ENCODE measurements at places on chromosomes 7 and 10.

- no peak for DNase-seq
Measured at GRCh38 chr7:117401293-117402002, 25.8 kb downstream of the ASZ1 start.

DNA sequence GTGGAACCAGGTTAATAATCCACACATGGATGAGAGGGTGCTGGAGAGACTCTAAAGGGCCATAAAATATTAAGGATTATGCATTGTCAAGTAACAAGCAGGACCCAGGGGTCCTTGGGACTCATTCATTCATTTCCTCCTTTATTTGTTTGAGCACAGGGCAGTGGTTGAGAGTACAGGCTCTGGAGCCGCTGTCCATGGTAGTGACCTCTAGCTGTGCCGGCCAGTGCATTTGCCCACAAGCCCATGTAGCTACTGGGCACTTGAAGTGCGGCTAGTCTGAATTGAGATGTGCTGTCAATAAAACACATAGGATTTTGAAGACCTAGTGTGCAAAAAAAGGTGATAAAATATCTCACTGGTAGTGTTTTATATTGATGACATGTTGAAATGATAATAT, 137.6 kb downstream of the C10orf105 start:
- no peak for DNase-seq

- no peak for DNase-seq
Measured at GRCh38 chr10:110492069-110492822, 5.5 kb upstream of the DUSP5 start.

DNA sequence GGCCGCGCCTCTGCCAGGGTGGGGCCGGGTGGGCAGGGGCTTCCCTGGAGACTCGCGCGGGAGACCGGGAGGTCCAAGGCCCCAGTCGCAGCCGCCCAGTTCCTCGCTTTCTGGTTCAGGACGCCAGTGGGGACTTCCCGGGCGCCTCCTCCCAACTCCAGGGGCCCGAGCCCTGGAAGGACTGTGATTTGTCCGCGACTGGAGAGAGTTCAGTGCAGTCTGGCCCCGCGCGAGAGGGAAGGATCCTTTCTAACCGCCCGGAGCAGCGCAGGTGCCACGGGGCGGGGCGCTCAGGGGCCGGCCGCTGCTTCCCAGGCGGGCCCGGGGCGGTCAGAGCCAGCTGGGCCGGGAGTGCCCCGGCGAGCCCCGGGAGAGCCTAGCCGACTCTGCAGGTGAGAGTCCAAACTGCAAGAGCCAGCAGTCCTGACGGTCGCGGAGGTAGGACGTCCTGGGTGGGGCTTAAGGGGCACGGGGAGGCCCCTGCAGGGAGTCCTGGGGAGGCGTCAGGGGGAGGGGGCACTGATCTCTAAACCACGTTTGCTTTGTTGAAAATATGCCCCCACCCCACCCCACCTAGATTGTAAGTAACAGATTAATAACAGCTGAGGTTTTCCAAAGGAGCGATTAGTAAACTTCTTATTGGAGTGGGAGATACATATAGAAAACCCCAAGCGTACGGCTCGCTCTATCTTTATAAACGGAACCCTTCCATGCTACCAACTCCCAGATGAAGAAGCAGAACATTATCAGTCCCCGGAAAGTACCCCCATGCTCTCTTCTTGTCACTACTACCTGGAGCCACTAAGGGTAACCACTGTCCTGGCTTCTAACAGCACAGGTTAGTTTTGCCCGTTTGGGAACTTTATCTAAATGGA, 8.2 kb downstream of the NKX2-3 start:
- no peak for DNase-seq

- DNase-seq: no peak
Measured at GRCh38 chr7:11749629-11750028, 82.4 kb downstream of the THSD7A start.

GRCh38 chr10:110058212-110058611, 50.4 kb downstream of the ADD3 start:
- DNase-seq: no peak

DNA sequence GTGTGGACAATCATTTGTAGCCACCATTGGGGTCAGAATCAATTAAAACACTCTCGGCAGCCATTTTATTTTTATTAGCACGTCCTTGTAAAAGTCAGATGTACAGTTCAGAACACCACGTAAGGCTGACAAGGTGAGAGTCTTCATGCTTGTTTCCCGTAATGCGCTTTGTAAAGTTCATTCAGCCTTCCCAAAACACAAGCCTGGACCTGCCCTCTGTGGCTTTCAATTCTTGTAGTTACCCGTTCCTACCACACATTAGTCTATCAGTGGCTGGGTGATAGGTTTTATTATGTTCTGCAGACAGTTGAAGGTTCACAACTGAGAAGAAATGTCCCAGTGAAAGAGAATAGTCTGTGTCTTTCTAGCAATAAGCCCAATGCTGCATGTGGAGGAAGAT, 35.4 kb downstream of the GAD2 start:
- DNase-seq: no peak

DNA sequence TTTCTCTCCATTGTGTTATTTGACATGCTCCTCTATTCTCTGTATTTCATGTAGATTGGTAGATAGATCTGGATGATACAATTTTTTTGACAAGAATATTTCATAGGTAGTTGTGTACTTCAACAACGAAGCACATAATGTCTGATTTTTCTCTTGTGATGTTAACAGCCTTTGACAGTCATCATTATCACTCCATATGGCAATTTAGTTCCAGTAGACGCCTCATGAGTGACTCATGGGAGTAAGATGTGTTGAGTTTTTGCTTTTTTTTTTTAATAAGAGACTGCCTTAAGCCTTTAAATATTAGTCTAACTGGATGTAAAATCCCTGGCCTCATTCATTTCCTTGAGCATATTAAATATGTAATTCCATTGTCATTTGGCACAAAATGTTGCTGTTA, 123.5 kb upstream of the ZNF32 start:
- DNase-seq: no peak

GRCh38 chr7:77995717-77996116, 197.1 kb downstream of the PHTF2 start:
- no peak for DNase-seq

GRCh38 chr7:11188529-11189310, 215.0 kb downstream of the PHF14 start:
- DNase-seq: no peak

DNA sequence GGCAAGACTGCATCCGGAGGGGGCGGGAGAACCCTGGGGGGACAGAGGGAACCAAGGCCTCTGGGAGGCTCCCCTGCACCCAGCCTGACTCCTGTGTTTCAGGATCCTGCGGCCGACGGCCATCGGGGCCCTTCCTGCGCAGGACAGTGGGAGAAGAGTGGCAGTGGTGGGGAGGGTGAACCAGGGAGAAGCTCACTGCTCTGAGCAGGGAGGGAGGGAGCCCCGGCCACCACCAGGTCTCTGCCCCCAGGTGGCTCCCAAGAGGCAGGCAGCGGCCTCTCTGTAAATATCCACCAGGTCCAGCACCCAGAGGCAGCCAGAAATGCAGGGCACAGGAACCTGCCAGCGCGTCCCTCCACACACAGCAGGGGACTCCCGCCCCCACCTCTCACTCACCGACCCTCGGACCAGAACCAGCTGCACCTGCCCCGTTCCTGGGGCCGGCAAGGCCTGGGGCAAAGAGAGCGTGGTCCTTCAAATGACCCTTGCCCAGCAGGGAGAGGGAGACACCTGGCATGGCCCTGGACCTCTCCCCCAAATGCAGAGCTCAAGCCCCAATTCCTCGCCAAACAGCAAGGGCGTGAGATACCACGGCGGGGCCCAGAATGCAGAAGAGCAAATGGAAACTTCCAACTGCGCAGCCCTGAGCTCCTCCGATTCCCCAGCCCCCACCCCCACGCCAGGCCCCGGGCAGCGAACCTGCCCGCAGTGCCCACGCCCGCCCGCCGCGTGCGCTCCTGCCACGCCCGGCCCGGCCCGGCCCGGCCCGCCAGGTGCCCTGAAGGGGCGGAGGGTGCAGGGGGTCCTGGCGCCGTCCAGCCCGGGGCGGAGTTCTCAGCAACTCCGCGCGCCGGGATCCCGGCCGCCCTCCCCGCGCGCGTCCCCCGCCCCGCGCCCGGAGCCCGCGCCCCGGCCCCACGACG, 805 bp downstream of the RASGEF1A start:
- DNase-seq: peak; percentile 41

GRCh38 chr7:113094517-113095249, 8.1 kb upstream of the GPR85 start:
- no peak for DNase-seq

GRCh38 chr7:21426286-21427181, 1.3 kb upstream of the SP4 start:
- no peak for DNase-seq

GRCh38 chr10:24929056-24929544, 23.3 kb downstream of the PRTFDC1 start:
- DNase-seq: no peak

DNA sequence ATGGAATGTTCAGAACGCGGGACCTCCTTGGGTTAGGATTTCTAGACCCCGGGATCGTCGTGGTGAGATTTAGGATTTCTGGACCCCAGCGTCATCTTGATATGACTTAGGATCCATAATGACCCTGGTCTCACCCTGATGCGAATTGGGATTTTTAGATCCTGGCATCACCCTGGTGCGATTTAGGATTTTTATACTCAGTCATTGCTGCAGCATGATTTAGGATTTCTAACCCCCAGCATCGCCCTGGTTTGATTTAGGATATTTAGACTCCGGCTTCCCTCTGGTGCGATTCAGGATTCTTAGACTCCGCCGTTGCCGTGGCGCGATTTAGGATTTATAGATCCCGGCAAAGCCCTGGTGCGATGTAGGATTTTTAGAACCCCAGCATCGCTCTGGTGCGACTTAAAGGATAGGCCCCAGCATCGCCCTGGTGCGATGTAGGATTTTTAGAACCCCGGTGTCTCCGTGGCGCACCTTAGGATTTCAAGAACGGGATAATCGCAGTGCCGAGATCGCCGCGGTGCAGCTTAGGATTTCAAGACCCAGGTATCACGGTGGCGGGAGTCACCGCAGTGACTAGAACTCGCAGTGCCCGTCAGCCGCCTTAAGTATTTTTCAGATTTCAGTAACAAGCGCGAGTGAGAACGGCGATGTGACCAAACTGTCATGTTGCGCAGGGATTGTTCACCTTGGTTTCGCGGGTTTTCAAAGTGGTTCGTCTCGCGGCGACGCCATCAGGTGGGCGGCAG, 814 bp downstream of the MEST start:
- no peak for DNase-seq

DNA sequence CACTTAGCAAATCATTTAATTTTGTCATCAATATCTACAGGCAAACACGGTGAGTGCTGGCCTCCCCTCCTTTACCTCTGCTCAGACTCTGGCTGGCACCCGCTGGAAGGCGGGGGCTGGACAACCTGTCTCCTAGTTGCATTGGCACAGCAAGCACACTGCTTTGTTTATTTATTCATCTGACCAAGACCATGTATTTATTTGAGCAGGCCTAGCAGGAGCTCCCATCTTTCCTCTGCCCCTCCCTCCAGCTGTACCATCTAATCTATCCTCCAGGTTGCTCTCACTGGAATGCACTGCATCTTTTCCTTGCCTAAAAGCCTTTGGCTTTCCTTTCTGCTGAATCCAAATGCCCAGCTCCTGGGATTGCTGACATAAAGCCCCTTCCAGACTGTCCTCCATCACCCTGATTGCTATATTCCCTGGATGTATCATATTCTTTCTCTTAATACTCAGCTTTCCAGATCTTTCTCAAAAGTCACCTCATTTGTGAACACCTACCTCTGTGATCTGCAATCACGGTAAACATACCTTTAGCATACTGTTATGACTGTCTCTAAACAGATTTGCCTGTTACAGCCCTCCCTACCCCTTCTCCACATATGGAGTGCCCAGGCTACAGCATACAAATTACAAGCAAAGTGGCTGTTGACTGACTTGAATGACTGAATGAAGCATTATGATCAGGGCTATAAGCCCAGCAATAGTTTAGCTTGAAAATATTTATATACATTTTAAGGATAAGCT, 9.6 kb downstream of the ELMO1 start:
- DNase-seq: no peak

GRCh38 chr7:26865094-26865388, 651 bp upstream of the SKAP2 start:
- DNase-seq: no peak

DNA sequence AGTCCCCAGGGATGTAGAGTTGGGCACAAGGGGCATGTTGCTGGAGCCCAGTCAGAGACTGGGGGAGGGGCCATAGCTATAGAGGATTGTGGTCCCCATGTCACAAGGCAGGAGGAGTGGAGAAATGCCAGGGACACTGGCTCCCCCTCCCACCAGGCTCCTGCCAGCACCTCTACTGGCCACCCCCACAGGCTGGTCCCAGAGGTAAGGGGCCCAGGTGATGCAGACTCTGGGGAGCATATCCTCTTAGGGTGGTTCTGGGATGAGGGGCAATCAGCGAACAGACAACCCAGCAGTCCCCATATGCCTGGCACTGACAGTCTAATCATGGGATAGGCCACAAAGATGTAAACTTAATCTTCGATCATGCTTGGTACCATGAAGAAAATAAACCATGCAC, 21.2 kb downstream of the C10orf71 start:
- DNase-seq: no peak

- DNase-seq: no peak
Measured at GRCh38 chr7:29342761-29343160, 148.2 kb downstream of the CHN2 start.

DNA sequence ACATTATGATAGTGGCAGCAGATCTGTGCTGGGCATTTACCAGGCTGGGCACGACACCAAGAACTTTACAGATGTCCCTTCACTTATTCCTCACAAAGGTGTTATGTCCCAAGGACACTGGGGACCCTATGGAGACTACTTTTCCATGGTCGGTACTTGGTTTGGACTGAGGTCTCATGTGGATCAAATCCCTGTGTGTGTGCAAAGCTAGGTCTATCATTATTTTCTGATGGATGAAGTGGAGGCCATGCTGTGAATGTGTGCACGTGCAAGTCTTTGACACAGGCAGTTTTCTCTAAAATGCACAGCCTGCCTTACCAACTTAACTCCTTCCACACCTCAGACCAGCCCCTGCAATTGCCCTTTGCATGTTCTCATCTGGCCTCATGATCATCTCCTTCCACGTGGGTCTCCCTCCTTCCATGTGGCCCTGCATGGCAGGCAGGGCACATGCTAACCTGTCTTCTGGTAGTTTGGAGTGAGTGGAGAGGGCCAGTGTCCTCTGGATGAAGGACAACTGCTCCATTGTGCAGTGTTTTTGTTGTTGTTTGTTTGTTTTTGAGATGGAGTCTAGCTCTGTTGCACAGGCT, 16.0 kb upstream of the ZNF273 start:
- DNase-seq: no peak

- DNase-seq: no peak
Measured at GRCh38 chr10:32004161-32004591, 52.0 kb downstream of the KIF5B start.

All from T-helper 9 cell (primary cell).